Testis (tissue), 5 donors: ENCODE measurements at places on chromosomes 1 and 21.

GRCh38 chr1:168506204-168506819, 37.5 kb downstream of the XCL2 start:
- no peak for DNase-seq
- no peak overlapping the region for H3K4me3 ChIP-seq
- no peaks in the 10 kb centered on the region for H3K36me3 ChIP-seq
- no peak overlapping the region for H3K27ac ChIP-seq
- no peaks in the 10 kb centered on the region for H3K27me3 ChIP-seq

GRCh38 chr1:191752342-191752741, 405.9 kb upstream of the RGS18 start:
- no peaks in the 10 kb centered on the region for H3K4me1 ChIP-seq
- H3K27ac ChIP-seq: no peak overlapping the region
- H3K4me3 ChIP-seq: no peak overlapping the region
- no peaks in the 10 kb centered on the region for H3K36me3 ChIP-seq
- DNase-seq: no peak

DNA sequence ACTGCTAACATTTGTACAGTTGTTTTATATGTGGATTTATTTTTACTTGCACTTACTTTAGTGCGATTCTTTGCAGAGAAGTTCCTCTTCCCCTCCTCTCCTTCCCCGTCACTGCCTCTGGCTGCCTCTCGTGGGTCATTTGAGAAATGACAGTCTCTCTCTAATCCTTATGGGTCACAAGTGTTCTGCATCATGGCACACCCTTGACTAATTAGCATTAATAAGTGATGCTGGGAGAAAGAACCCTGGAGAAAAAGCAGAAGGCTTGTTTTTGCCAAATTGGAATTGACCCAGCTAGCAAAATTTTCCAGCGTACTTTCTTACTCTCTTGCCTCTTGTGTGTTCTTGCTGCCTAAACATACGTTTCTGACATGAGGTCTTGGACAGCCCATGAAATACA, 301.2 kb downstream of the DUSP10 start:
- peaks cover 4% of the 10 kb centered on the region for H3K4me1 ChIP-seq
- no peaks in the 10 kb centered on the region for H3K36me3 ChIP-seq
- H3K27me3 ChIP-seq: no peaks in the 10 kb centered on the region
- H3K27ac ChIP-seq: no peak overlapping the region
- DNase-seq: no peak
- no peak overlapping the region for H3K4me3 ChIP-seq

DNA sequence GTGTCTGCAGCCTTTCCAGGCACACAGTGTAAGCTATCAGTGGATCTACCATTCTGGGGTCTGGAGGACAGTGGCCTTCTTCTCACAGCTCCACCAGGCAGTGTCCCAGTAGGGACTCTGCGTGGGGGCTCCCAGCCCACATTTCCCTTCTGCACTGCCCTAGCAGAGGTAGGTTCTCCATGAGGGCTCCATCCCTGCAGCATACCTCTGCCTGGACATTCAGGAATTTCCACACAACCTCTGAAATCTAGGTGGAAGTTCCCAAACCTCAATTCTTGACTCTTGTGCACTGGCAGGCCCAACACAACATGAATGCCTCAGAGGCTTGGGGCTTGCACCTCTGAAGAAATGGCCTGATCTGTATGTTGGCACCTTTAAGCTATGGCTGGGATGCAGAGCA, 6.8 kb downstream of the CRYZ start:
- H3K27ac ChIP-seq: no peak overlapping the region
- no peak overlapping the region for H3K4me3 ChIP-seq
- H3K36me3 ChIP-seq: no peaks in the 10 kb centered on the region
- no peaks in the 10 kb centered on the region for H3K4me1 ChIP-seq

DNA sequence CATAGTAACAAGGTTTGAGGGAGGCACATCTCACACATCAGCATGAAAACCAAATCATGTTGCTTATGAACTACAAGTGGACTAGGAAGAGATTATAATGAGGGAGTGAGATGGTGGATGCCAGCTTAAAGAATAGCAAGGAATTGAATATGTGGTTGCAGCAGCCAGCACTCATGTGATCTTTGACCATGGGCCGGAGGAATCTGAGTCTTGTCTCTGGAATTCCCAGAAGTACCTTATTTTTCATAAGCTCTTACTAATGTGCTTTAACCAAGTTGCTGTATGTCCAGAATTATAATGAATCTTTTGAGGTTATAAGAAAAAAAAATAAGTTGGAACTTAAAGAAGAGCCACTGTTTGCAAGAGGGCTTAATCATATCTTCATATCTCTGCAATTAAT, 97.0 kb downstream of the DISP1 start:
- H3K4me3 ChIP-seq: no peak overlapping the region
- no peaks in the 10 kb centered on the region for H3K27me3 ChIP-seq
- no peak for DNase-seq
- H3K36me3 ChIP-seq: no peaks in the 10 kb centered on the region
- peaks cover 24% of the 10 kb centered on the region for H3K4me1 ChIP-seq

DNA sequence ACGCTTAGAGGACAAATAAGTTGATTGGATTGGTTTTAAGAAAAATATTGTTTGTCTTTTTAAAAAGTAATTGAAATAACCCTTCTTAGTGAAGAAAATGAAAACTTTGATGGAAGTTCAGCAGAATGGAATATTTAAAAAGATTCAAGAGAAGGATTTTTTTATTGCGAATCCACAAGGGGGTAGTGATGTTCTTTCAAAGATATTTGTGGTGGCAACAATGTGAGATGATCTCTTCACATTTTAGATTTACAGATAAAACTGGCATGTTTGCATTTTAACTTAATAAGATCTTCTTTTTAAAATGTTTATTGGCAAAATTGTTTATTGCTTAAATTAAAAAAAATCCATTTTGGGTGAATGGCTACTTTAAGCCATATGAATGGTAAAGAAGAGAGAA, 8.9 kb downstream of the CAMTA1 start:
- H3K4me3 ChIP-seq: no peak overlapping the region
- no peaks in the 10 kb centered on the region for H3K36me3 ChIP-seq
- H3K27ac ChIP-seq: no peak overlapping the region
- no peaks in the 10 kb centered on the region for H3K27me3 ChIP-seq
- DNase-seq: no peak

DNA sequence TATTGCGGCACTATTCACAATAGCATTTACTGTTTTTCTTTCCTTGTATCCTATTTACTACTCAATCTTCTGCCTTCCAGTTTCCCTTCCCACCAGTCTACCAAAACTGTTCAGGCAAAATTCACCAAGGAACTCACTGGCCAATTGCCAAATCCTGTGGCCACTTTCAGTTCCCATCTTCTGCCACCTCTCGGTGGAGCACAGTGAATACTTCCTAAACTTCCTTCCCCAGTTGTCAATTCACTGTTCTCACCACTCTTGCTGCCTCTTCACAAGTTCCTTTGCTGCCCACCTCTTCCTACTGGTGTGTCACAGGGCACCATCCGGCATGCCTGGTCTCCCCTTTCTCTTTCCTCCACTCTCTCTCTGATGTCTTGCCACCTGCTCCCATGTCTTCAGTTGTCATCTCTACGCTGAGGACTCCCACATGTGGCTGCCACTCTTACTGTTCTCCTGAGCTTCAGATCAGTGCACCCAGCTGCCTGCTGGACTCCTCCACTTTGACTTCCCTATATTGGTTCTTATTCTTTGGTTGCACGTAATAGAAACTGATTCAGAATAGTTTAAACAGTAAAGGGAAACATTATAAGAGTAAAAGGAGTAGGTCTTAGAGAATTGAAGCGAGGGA, 114.4 kb downstream of the PIK3R3 start:
- no peak overlapping the region for H3K27ac ChIP-seq
- no peak for DNase-seq
- no peaks in the 10 kb centered on the region for H3K27me3 ChIP-seq

DNA sequence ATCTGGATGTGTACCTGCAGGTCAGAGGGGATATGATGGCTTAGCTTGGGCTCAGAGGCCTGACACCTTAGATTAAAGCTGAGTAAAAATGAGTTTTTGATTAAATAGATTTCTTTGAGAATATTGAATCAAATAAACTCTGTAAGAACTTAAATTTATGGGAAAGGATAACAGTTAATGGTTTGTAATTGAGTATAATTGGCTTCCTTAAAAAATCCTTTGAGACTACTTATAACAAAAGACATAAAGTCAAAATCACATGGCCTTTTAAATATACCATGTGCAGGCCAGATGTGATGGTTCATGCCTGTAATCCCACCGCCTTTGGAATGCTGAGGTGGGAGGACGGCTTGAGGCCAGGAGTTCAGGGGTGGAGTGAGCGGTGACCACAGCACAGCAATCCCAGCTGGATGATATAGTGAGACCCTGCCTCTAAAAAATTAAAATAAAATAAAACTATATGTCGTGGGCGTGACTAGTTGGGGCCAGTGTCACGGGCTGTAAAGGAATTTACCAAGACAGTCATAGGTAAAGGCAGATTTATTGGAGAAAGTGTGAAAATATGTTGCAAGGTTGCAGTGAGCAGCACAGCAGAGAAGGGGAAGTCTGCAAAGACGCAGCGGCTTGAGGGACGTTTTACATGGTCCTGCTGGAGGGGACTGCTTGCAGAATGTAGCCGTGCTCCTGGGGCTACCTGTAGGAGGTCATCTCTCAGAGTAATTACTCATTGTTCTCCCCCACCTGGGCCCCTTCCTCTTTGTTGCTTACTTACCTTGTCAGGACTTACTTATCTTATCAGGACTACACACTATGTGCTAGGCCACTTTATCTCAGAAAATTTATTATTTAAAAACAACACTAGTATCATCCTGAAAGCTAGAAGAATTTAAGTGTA, 122.3 kb downstream of the ZMYM4 start:
- H3K27ac ChIP-seq: no peak overlapping the region
- H3K27me3 ChIP-seq: no peaks in the 10 kb centered on the region
- H3K4me1 ChIP-seq: no peaks in the 10 kb centered on the region
